Stomach (tissue), 19 donors: ENCODE measurements at places on chromosomes 5 and 9. TPM values are rescaled to one million over a fixed set of nuclear protein-coding genes. Genes with fewer than 3 reads are reported as not detected.

Gene LOX
- polyA plus RNA-seq: 4.3 TPM

DNA sequence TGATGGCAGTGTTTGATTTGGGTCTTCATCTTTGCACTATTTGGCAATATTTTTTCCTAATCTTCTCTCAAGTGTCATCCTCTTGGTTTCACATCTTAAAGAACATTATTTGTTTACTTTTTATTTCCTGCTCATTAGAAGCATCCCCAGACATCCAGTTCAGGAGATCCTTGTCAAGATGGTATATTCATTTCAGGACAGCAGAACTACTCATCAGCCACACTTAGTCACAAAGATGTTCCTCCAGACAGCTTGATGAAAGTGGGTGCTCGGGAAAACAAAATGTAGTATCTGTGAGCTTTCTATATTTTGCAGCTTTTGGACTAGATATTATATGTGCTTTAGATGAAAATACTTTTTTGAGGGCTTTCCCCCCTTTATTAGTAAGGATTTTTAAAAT is 72.1 kb upstream of the SREK1 start:
- H3K4me3 ChIP-seq: no peak overlapping the region
- peaks cover 36% of the 10 kb centered on the region for H3K36me3 ChIP-seq
- DNase-seq: no peak
- H3K27ac ChIP-seq: no peak overlapping the region

Gene TLX3
- polyA plus RNA-seq: not detected

GRCh38 chr5:14405267-14405666 is 176.3 kb upstream of the OTULINL start:
- peaks cover 13% of the 10 kb centered on the region for H3K4me1 ChIP-seq
- no peak for DNase-seq
- no peak overlapping the region for H3K27ac ChIP-seq
- no peaks in the 10 kb centered on the region for H3K27me3 ChIP-seq
- no peak overlapping the region for H3K4me3 ChIP-seq

GRCh38 chr5:96814041-96814440 is 6.3 kb upstream of the ERAP1 start:
- H3K4me3 ChIP-seq: no peak overlapping the region
- DNase-seq: no peak
- H3K4me1 ChIP-seq: no peaks in the 10 kb centered on the region
- no peaks in the 10 kb centered on the region for H3K27me3 ChIP-seq
- no peak overlapping the region for H3K27ac ChIP-seq

- H3K27me3 ChIP-seq: peaks cover 8% of the 10 kb centered on the region
- H3K27ac ChIP-seq: no peak overlapping the region
- no peaks in the 10 kb centered on the region for H3K4me1 ChIP-seq
- no peaks in the 10 kb centered on the region for H3K36me3 ChIP-seq
These were observed 105.5 kb upstream of the CPLX2 start for GRCh38 chr5:175765858-175766257.

DNA sequence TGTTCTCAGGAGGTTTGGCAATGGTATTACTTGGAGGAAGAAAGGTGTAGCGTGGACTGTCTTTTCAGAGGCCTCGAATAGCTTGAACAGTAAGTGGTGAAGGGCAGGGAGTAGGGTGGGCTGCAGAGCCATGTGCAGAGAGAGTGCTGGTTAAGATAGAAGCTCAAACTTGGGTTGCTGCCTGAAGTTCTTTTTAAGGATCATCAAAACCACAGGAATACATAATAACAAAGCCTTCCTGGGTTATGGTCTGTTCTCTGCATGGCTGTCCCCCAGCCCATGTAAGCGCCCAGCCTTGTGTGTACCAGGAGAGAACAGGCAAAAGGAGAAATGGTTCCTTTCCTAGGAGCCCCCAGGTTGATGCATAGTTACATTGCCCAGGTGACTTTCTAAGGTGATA is 43.9 kb downstream of the RCL1 start:
- H3K27me3 ChIP-seq: no peaks in the 10 kb centered on the region
- H3K36me3 ChIP-seq: peaks cover 45% of the 10 kb centered on the region
- no peak overlapping the region for H3K27ac ChIP-seq
- no peaks in the 10 kb centered on the region for H3K4me1 ChIP-seq

GRCh38 chr9:17291766-17292165 is 156.9 kb downstream of the CNTLN start:
- H3K27me3 ChIP-seq: no peaks in the 10 kb centered on the region
- H3K27ac ChIP-seq: no peak overlapping the region
- H3K36me3 ChIP-seq: peaks cover 8% of the 10 kb centered on the region
- H3K4me1 ChIP-seq: no peaks in the 10 kb centered on the region
- DNase-seq: no peak
- no peak overlapping the region for H3K4me3 ChIP-seq

GRCh38 chr5:176776141-176776865 is 34.1 kb upstream of the UNC5A start:
- H3K27me3 ChIP-seq: peaks cover 73% of the 10 kb centered on the region
- no peak overlapping the region for H3K27ac ChIP-seq
- no peak for DNase-seq
- no peaks in the 10 kb centered on the region for H3K36me3 ChIP-seq

Gene DNM1
- 2.3 TPM for polyA plus RNA-seq

Gene SLC6A19
- polyA plus RNA-seq: 0.13 TPM

DNA sequence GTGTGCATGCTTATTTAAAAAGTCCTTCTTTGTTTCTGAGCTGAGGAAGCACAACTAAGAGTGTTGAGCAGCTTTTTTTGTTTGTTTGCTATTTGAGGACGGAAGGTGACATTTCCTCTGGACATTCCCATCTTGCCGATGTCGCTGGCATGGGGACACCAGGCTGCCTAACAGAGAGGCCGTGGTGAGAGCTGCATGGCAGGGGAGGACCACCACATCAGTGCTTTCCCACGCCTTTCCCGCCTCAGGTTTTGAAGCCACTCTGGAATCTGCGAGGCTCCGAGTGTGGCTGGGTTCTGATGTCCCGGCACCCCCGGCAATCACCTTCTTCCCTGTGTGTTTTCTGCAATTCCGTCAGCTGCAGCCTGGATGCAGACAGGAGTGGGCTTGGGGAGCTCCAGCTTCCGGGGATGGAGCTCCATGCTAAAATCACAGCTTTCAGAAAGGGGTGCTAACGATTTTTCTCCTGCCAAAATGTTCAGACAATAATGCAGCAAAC is 259.8 kb upstream of the IRX4 start:
- no peaks in the 10 kb centered on the region for H3K4me1 ChIP-seq
- peaks cover 34% of the 10 kb centered on the region for H3K27me3 ChIP-seq
- H3K27ac ChIP-seq: no peak overlapping the region
- no peak overlapping the region for H3K4me3 ChIP-seq

DNA sequence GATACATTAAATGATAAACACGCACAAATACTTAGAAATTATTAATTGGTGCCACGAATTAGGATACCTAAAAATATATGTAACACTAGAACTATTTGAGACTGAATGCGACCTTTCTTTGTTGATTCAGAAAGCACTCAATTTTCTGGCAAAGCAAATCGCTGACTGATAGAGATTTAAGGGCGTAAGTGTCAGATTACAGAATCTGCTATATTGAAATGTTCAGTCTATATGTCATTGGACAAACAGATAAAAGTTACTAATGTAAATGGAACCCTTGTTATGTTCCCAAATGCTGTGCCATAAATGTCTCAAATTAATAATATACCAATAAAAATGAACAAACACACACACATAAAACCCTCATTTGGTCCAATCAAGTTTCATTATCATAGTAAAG is 137.9 kb downstream of the MPDZ start:
- peaks cover 27% of the 10 kb centered on the region for H3K36me3 ChIP-seq
- H3K4me1 ChIP-seq: no peaks in the 10 kb centered on the region
- no peaks in the 10 kb centered on the region for H3K27me3 ChIP-seq

DNA sequence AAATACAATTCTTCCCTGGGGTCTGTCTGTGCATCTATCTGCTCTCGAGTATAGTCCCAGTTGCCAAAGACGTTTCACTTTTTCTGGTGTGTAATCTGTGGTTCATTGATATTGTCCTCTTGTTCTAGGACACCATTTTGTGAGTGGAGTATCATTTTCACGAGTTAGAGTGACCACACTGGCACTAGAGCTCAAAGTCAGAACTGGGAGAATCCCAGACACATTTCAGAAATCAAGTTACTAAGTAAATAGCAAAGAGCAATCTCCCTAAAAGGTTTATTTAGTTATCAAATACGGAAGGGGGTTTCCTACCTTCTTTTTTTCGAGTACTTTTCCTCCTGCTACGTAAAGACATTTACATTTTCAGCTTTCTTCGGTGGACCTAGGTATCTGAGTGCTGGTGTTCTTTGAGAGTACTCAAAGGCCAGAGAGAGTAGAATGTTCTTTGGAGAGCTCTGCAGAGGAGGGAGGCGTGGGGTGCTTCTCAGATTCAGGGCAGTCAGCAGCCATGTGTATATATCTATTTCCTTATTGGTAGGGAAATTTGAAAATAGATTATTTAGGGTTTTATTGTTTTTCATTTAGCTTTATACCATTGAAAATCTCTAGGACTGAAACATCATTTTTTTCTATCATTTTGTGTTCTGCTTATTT is 8.9 kb upstream of the HSPA9 start:
- DNase-seq: no peak
- no peaks in the 10 kb centered on the region for H3K36me3 ChIP-seq
- H3K4me3 ChIP-seq: no peak overlapping the region
- H3K4me1 ChIP-seq: peaks cover 5% of the 10 kb centered on the region
- H3K27me3 ChIP-seq: no peaks in the 10 kb centered on the region

- H3K4me3 ChIP-seq: no peak overlapping the region
- no peaks in the 10 kb centered on the region for H3K27me3 ChIP-seq
- no peaks in the 10 kb centered on the region for H3K4me1 ChIP-seq
- H3K27ac ChIP-seq: peak overlapping the region; percentile 51
These were observed 6.6 kb upstream of the ASPN start for GRCh38 chr9:92488681-92489550.

GRCh38 chr5:115461506-115462290 is 82.9 kb downstream of the FEM1C start:
- no peak for DNase-seq
- no peaks in the 10 kb centered on the region for H3K27me3 ChIP-seq
- peaks cover 14% of the 10 kb centered on the region for H3K4me1 ChIP-seq
- no peak overlapping the region for H3K4me3 ChIP-seq

GRCh38 chr5:125085797-125086505 is 339.5 kb upstream of the ZNF608 start:
- no peaks in the 10 kb centered on the region for H3K27me3 ChIP-seq
- H3K4me1 ChIP-seq: peaks cover 10% of the 10 kb centered on the region
- no peak overlapping the region for H3K27ac ChIP-seq
- H3K4me3 ChIP-seq: no peak overlapping the region
- no peak for DNase-seq

- H3K4me3 ChIP-seq: no peak overlapping the region
- no peak for DNase-seq
- no peaks in the 10 kb centered on the region for H3K36me3 ChIP-seq
- peak overlapping the region; percentile 38 for H3K27ac ChIP-seq
- no peaks in the 10 kb centered on the region for H3K27me3 ChIP-seq
These were observed 6.8 kb upstream of the GRAMD2B start for GRCh38 chr5:126416266-126416925.

Gene PDE6A
- polyA plus RNA-seq: 0.80 TPM

Gene LECT2
- polyA plus RNA-seq: not detected

DNA sequence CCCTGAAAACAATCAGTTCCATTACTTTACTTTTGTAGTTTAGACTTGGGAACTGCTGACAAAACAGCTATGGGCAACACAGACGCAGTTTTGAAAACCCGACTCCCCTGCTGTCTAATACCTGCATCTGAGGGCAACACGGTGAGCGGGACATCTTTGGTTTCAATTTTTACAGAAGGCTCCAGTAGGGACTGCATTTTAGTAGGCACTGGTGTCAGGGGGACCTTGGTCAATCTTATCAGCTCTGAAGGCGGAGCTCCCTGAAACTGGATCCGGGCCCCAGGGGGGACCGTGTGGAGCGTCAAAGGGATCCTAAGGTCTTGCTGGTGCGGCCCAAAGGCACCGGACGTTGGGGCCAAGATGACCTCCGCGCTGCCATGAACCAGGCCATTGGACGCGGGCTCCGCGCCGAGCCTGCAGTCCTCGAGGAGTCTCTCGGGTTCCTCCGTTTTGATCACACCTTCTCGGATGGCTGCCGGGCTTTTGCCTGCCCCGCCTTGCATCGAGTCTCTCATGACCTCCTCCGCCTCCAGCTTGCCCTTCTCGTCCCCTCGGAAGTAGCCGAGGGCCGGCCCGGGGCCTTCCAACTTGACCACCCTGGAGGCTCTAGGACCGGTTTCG is 1.1 kb downstream of the SOX30 start:
- H3K27ac ChIP-seq: peak overlapping the region; percentile 54
- H3K27me3 ChIP-seq: no peaks in the 10 kb centered on the region
- peaks cover 12% of the 10 kb centered on the region for H3K4me1 ChIP-seq
- H3K4me3 ChIP-seq: peak overlapping the region; percentile 53
- no peak for DNase-seq
- H3K36me3 ChIP-seq: no peaks in the 10 kb centered on the region

Gene ZNF474
- polyA plus RNA-seq: 0.08 TPM

Gene TAF11L5
- not detected for polyA plus RNA-seq

Gene GFI1B
- polyA plus RNA-seq: not detected

DNA sequence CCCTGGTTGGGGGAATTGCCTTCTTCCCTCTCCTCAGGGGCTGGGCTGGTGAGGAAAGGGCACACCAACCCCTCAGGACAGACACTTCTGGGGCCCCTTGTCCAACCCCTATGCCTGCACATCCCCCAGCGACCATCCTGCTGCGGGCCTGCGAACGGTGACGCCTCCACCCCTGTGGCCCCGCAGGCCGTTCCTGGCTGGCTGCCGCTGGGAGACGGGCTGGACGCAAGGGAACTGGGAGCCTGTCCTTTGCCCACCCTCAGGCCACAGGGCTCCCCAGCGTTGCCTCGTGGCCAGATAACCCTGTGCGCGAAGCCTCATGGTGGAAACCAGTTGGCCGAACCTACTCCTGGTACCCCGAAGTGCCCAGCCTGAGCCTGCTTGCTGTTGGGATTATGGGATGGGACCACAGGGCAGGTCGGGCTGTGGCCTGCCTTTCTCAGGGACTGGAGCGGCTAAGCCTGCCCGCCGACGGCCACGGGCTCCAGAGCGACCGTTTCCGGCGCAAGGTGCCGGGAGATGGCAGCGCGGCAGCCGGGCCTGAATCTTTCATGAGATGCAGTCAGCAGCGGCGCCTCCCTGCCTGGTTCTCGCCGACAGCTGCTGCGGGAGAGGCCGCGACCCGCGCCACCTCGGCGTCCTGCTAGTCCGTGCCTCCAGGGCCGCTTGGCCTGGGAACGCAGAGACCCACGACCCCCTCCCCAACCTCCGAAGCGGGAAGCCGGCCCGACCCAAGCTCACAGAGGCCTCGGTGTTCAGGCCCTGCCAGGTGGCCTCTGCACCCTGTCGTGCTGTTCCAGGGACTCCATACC is 6.5 kb upstream of the PITX1 start:
- H3K4me3 ChIP-seq: peak overlapping the region; percentile 48
- H3K27me3 ChIP-seq: peaks cover 58% of the 10 kb centered on the region
- DNase-seq: peak; percentile 55
- H3K4me1 ChIP-seq: peaks cover 43% of the 10 kb centered on the region
- H3K27ac ChIP-seq: peak overlapping the region; percentile 52
- H3K36me3 ChIP-seq: no peaks in the 10 kb centered on the region
